ENCODE measurements at places on chromosomes 2 and 18. TPM values are rescaled to one million over a fixed set of nuclear protein-coding genes. Genes with fewer than 3 reads are reported as not detected.

- no peak for DNase-seq
These were observed 80.9 kb upstream of the TSPYL6 start for GRCh38 chr2:54336977-54337255.

DNA sequence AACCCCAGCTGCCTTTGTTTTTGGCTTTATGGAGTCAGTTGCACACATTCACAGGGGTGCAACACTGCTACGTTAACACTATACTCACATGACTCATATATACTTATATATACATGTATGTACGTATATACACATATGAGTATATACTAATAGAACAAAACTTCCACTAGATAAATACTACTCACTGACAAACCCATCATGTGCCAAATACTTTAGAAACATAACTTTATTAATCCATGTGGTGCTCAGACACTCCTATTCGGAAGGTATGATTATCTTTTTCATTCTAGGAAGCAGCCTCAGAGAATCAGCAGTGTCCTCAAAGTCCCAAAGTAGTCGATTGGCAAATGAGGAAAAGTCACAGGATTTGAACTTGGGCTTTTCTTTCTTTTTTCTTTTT lies 7.9 kb downstream of the PMAIP1 start:
- DNase-seq = no peak

DNA sequence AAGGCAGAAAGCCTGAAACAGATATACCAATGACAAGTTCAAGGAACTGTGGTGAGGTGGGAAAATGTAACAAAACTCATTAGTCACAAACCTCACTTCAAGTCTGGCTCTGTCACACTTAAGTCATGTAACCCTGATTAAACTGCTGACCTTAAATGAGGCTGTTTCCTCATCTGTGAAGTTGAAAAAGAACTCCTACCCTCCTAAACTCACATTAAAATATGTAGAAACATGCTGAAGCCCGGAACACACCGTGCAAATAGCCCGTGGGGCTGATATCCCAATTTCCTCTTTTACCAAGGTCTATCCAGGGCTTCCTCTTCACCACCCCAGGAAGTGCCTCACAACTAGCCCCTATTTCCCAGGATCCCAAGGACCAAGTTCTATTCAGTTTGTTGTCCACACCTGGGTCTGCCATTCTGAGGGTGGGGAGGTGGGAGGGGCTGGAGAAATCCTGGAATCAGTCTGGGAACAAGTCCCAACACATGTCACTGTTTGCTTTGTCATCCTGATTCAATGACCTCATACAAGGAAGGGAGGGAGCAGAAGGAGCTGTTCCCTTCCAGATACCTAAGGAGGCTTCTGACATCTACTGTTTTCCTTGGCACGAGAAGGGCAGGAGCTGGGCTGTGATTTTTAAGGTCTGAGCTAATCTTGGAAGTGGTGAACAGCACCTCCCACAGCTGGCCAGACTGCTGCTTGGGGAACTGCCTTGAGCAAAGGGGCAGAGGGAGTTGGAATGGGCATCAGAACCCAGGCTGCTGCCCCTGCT lies 42.3 kb downstream of the SLC4A1AP start:
- no peak for DNase-seq

DNA sequence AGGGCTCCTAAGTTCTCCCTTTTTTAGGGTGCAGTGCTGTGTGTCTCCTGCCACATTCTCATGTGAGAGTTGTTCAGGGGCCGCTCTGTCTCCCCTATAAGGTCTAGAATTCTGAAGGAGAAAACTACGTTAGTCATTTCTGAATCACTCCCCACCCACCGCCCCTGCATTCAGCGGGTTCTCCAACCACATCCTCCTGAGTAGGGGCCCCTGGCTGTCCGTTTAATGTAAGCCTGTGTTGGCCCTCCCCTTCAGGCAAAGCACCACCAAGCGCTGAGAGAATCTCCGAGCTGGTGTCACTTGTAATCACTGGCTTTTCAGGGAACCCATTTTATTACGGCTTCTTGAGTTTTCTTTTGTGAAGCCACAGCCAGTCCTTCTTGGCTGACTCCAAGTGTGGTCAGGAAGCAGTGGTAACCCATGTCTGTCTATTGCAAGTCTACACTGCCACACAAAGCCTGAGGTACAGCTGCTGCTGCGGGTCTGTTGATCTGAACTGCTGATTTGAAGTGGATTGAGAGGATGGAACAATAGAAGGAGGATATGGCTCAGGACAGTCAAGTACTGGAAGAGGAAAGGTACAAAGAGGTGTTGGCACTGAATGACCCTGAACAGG lies 16.9 kb downstream of the LCT start:
- no peak for DNase-seq

- DNase-seq = no peak
These were observed 15.2 kb downstream of the PRELID3A start for GRCh38 chr18:12422936-12423335.

DNA sequence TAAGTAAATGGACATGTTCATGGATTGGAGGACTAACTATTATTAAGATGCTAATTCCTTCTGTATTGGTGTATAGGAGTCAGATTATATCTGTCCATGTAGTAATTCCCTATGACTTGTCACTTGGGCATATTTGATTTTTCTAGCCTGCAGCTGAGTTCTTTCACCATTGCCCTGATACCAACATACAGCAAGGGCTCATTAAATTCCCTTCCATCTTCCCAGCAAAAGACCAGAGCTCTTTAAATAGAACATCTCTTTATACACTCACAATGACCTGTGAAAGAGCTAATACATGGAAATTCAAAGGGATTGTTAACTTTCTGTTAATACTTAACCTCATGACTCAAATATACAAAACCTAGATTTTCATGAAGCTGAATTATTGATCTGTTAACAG lies 492.3 kb upstream of the VRK2 start:
- DNase-seq = no peak

DNA sequence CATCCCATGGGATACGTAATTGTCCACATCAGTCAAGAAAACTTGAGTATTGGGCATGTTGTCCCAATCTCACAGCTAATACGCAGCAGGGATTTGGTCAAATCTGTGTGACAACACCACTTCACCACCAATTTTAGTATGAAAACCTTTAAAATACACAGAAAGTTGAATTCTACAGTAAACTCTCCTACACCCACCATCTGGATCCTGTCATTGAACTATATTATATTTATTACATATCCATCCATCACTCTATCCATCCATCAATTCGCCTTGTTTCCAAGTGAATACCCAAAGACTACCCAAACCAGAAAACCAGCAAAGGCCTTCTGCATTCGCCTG lies 846 bp upstream of the FKBP7 start:
- DNase-seq = no peak

- no peak for DNase-seq
These were observed 261.8 kb downstream of the FHOD3 start for GRCh38 chr18:36559149-36559857.

GRCh38 chr18:60020107-60020925 lies 120.5 kb downstream of the PMAIP1 start:
- no peak for DNase-seq

- DNase-seq = no peak
These were observed 139.7 kb upstream of the ITGA4 start for GRCh38 chr2:181317511-181317910.

- no peak for DNase-seq
These were observed 22.2 kb upstream of the MYO3B start for GRCh38 chr2:170155723-170156253.

GRCh38 chr2:209900638-209901037 lies 101.8 kb upstream of the RPE start:
- no peak for DNase-seq

GRCh38 chr2:182895169-182895568 lies 28.7 kb upstream of the FRZB start:
- no peak for DNase-seq

- DNase-seq = peak; percentile 61
These were observed 243.0 kb downstream of the CELF4 start for GRCh38 chr18:37322492-37323035.

DNA sequence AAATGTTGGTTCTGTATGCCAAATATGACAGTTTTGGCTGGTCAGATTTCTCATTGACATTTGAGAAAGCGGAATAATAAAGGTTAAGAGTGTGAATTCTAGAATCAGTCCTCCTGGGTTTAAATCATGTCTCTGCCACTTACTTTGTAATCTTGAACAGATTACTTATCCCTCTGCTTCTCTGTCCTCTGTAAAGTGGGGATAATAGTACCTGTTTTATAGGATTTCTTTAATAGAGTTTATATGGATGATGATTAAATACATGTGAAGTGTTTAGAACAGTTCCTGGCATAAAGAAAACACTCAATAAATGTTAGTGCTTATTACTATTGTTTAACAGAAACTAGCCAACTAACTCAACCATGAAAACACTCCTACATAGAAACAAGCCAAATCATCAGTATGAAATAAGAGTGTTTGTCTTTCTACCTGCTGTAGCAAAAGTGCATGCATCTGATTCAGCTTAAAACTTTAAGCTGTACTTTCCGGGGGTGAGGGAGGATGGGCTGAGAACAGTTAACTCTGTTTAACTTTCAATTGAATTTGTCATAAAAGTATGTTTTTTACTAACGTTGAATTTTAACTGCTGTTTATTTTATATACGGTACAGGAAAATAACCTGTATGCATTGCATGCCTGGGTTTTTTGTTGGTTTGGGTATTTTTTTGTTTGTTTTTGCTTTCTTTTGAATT lies 6.8 kb downstream of the HTR2B start:
- no peak for DNase-seq

DNA sequence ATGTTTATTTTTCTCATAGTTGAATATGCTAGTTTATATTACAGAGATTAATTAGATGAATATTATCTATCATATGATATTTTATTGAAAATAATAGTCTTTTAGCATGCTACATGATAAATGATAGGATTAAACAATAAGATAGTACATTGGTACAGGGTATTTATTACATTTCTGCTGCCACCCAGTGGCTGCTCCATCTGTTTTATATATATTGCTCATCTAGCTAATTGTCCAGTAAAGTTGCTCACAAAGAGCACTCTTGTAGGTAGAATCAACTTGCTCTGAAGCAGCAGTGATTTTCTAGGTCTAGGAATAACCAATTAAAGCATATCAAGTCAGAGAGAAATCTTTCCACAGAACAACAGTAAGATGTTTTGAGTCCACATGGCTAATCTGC lies 183.3 kb downstream of the ASXL3 start:
- no peak for DNase-seq

DNA sequence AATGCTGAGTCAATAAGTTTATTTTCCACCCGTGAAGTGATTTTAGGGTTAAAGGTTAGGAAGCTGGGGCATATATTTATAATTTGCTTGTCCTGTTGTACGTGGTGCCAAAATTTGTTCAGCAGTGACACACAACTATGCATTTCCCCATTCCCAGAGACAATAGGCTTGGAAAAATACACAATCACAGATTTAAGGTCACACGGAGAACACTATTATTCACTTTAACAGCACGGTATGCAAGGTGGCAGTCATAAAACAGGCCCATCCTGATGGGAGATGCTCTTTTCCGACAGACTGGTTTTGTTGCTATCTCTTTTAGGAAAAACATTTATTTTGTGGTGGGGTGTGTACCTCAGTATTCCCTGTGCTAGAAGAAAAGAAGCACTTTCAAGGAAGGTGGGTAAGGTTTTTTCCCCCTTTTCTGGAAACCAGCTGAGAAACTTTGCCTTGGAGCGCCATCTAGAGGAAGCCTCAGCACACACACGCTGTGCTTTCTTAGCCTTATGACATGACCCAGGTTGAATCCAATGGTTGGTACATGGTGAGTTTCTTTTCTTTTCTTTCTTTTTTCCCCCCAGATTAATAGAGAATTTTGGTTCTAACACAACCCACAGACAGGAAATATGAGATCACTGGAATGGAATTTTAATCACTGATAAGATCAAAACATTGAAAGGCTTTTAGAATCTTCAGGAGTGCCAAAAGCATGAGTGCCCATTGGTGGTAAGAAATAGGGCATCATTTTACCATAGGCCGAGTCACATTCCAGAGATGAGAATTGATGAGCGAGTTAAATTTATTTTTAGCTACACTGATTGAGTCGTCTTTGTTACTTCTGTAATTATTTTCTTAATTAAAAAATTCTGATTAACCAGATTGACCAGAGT lies 332.1 kb downstream of the AGPS start:
- peak; percentile 56 for DNase-seq

CFAP221 gene
- polyA plus RNA-seq = 10.6 TPM

CTLA4 gene
- polyA plus RNA-seq = 0.40 TPM

KLHL14 gene
- polyA plus RNA-seq = 1.1 TPM

PTGR3 gene
- 47.2 TPM for polyA plus RNA-seq

REEP1 gene
- 15.4 TPM for polyA plus RNA-seq
